ENCODE measurements at places on chromosomes 6 and 20. TPM values are rescaled to one million over a fixed set of nuclear protein-coding genes. Genes with fewer than 3 reads are reported as not detected.

GRCh38 chr20:42255821-42256220 is 637.6 kb upstream of the CHD6 start:
- no peak for DNase-seq

- DNase-seq, result no peak
Measured at GRCh38 chr6:8075185-8075584, 11.0 kb upstream of the BLOC1S5 start.

The DLK2 gene
- total RNA-seq, result 2.8 TPM

The ANKRD6 gene
- total RNA-seq, result 10.2 TPM

DNA sequence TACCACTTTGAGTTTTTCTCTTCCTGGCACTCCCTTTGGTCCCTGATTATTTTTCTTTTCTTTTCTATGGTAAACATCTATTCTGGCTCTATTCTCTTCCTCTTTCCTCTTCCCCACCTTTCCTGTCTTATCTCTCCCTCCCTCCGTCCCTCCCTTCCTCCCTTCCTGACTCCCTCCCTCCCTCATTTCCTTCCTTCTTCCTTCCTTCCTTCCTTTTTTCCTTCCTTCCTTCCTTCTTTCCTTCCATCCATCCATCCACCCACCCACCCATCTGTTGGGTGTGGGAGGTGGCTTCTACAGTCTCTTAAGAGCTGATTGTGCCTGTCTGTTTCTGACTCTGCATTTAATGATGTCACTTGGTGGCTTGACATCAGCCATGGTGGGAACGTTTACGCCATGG is 43.5 kb upstream of the GTSF1L start:
- no peak for DNase-seq

GRCh38 chr20:61738601-61739069 is 327.0 kb downstream of the TAF4 start:
- DNase-seq, result no peak

DNA sequence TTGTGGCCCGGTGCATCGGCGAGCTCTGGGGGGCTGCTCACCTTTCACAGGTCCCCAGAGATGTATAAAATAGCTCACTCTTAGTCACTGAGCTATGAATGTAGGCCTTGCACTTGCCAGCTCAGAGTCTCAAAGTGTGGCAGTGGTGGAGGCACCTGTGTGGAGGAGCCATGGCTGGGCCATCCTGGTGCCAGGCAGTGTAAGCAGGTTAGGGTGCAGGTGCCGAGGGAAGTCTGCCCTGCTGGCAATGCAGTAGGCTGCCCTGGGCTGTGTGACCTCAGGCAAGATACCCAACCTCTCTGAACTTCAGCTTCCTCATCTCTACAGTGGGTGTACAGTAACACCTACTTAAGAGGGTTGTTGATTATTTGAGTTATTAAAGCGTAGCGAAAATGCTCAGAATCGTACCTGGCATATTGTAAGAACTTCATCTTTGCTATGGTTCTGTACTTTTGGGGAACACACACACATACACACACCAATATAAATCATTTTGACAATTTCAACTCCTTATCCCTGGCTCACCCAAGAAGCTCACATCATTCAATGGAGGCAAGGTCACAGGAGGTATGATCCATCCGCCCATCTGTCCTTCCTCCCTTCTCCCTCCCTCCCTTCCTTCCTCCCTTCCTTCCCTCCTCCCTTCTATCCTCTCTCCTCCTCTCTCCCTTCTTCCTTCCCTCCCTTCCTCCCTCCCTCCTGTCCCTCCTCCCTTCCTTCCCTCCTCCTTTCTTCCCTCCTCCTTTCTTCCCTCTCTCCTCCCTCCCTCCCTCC is 66.8 kb upstream of the STX16 start:
- no peak for DNase-seq

GRCh38 chr6:28226460-28226859 is 1.4 kb downstream of the ZSCAN9 start:
- DNase-seq, result no peak

DNA sequence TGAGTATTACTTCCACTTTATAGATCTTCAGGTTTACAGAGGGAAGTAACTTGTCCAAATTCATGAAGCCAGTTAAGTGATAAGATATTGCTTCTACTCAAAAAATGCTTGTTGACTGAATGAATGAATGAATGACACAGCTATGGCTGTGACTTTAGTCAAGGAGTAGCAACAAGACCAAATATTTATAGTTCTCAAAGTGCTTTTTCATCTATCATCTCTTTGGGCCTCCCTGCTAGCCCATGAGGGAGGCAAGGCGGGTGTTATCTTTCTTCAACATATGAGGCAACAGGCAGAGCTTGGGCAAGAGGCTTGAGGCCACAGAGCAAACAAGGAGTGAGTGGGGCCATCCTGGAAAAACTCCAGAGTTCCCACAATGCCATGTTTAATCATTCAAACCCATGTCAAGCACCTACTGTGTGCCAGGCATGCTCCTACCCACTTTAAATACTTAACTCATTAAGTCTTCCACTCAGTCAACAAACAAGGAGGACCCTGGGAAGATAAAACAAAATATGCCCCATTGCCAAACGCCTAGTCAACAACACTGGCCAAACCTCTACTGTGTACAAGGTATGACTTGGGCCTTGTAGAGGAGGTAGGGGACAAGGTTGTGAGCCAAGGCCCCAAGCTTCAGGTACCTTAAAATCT is 15.9 kb downstream of the BCL2L1 start:
- no peak for DNase-seq

DNA sequence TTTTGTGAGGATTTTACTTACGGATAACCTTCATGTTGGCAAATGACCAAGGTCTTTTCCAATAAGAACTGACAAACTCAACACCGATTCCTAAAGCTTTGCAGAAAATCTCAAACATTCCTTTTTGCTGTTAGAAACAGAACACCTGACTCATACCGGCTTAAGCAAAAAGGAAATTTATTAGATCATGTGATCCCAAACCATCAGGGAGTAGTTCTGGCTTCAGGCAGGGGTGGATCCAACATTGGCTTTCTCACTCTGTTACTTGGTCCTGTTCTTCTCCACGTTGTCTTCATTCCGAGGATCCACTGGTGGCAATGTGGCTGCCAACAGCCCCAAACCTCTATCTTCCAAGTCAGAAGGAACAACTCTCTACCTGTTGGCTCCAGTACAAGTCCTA is 95.9 kb upstream of the PMEPA1 start:
- DNase-seq, result no peak

DNA sequence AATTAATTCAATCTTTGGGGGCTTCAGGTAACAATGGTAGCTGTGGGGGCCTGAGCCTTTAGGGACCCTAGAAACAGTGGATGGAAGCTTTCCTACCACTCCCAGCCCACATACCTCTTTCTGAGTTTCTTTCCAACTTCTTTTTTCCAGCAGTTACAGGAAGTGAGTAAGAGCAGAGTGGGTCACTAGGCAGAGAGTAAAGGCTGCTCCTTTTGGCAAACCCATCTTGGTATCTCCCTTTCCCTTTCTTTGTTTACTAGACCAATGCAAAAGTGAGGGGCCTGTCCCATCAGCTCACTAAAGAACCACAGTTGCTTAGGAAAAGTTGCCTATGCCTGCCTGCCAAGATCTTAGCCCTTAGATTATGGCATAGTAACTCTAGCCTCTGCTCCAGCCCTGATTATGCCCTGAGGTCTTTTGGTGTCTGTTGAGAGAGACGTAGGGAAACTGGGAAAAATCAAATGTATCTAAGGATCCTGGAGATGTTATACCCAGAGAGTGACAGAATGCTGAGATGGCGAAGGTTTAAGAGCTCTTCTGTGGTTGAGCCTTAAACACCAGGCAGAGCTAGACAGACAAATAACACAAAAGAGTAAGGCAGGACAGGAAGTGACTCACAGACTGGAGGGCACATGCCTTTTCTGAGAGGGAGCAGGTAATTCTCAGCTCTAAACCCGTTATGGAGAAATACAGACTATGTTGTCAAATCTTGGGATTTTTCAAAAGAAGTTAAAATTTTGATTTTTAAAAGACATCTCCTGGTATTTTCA is 31.3 kb downstream of the TRMT6 start:
- no peak for DNase-seq

DNA sequence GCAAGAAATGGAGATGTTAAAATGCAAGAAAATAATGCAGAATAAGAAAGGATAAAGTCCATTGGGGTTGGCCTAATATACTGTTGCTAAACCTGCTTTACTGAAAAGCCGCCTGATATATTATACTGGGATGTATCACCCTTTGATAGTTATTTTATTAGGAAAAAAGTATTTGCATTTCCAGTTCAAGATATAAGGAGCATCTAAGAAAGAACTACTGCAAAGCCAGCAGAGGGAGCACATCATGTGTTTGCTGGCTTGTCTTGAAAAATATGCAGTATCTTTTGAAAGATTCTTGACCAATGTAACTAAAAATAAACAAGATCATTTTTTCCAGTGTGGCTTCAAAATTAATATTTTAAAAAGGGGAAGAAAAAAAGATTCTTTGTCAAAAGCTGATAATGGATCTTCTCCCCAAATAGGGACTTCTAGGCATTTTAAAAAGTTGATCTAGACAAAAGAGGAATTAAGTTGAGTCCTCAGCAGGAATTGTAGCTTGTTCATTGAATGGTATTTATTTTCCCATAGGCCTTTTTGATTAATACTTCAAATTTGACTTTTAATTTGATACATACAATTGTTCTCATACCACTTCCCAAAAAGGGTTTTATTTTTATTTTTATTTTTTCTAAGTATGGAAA is 214.9 kb downstream of the ZFAND3 start:
- DNase-seq, result no peak

DNA sequence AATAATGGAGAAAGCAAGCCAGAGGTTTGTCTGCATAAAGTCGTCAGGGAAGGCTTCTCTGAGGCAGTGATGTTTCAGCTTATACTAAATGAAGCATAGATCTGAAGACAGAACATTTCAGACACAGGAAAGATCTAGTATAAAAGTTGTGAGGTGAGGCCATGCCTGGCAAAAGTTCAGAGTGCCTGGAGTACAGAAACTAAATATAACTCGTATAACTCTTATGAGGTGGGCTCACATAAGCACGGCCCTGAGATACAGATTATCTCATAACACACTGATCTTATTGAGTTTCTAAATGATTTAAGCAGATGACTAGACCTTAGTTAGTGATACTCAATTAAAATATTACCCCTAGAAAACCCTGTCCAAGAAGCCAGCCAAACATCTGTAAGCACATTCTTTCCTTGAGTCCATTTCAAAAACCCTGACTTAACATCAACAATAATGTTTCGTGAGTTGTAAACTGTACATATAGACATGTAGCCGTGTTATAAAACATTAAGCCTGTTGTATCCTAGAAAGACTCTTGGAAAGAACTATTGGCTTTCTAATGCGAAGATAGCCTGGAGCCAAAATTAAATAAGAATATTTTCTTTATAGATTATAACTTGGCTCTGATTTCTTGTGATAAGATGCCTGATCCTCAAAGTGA is 667.6 kb downstream of the TENT5A start:
- no peak for DNase-seq

DNA sequence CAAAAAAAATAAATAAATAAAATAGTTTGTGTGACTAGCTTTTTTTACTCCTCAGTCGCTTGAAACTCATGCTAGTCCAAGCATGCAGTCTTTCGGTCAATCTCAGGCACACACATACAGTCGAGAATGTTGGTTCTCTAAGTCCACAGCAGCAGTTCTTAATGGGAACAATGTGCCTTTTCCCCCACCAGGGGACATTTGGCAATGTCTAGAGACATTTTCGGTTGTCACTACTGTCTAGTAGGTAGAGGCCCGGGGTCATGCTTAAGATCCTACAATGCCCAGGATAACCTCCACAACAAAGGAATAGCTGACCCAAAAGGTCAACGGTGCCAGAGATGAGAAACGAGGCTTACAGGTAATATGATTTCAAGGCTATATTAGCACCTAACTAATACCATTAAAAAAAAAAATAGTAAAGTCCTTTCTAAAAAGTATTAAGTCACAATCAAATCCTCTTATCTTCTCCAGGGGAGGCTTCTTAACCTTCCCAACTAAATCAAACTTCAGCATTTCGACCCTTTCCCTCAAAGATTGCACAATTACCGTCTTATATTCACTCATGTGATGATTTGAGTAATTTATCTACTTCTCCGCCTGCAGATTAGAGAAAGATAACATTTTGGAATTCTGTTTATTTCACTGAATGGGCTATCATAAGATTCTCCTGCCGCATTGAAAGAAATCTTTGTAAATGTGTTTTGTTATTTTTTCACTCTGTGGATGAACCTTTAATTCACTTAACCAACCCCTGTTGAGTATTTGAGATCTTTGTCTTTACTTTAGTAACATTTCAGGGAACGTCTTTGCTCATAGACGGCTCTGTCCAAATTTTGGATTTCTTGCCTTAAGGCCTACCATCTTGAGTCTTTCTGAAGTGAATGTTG is 8.1 kb upstream of the SALL4 start:
- no peak for DNase-seq

The DST gene
- 553 TPM for total RNA-seq

- DNase-seq, result no peak
Measured at GRCh38 chr6:169934699-169935347, 183.4 kb downstream of the ERMARD start.

DNA sequence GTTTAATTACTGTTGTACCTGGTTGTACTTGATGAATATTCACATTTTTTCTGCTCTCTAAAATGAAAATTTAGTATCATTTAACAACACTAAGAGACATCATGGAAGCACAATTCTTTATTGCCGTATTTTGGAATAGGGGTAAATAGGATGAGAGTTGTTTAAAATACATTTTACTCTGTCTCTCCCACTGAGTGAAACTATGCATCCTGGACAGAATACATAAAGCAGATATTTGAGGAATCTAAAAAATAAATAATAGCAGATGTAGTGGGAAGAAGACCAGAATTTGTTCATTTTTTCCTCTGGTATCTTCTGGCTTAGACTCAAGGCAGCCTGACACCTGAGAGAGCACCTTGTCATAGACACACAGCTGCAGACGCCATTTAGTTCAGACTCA is 119.1 kb upstream of the AHI1 start:
- DNase-seq, result no peak

The L3MBTL1 gene
- total RNA-seq, result 3.6 TPM

The PDE10A gene
- total RNA-seq, result 15.3 TPM

The PRR18 gene
- total RNA-seq, result not detected

The MCM8 gene
- total RNA-seq, result 8.7 TPM

DNA sequence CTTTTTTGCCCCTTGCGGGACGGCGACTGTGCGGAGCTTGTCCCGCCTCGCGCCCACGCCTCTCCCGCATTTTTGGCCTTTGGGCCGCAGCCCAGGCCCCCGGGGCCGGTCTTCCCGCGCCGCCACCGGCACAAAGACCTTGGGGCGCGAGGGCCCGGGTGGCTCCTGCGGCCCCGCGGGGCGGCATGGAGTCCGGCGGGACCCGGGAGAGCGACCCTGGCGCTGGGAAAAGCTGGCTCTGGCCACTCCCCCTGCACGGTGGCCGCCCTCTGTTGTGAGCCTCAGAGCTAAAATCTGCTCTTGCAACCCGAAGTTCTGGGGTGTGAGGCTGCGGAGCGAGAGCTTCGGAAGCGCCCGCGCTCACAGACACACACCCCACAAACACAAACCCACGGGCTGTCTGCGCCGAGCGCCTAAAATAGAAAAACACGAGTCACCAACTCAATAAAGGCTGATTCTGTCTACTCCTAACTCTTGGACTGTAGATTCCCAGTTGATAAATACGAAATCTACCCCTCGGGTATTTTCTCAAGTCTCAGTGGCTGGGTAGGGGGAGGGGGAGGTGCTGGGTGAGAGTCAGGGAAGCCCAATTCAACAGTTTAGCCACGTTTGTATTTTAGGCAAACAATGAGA is 496 bp upstream of the BEND3 start:
- DNase-seq, result peak; percentile 61

All from heart left ventricle (tissue), 16 donors.